ENCODE measurements at places on chromosomes 2 and 18.
A peak's percentile ranks its signal among the peaks of the same experiment; 100 is the strongest.

DNA sequence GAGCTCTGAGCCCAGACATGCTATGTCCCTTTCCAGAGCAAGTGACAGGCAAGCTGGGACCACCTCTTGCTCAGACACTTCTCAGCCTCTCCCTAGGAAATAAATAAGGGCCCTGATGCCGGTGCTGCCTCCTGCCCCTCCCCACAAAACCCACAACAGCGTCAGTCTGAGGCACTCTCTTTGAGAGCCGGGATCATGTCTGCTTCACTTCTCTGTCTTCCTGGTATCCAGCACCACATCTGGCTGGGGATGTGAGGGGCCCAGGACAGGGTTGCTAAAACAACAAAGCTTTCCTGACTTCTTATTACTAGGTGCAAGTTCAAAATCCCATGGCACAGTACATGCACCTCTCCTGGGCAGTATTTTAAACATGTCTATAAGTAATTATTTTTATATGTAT is 103.9 kb upstream of the GLI2 start:
- no peak for DNase-seq

DNA sequence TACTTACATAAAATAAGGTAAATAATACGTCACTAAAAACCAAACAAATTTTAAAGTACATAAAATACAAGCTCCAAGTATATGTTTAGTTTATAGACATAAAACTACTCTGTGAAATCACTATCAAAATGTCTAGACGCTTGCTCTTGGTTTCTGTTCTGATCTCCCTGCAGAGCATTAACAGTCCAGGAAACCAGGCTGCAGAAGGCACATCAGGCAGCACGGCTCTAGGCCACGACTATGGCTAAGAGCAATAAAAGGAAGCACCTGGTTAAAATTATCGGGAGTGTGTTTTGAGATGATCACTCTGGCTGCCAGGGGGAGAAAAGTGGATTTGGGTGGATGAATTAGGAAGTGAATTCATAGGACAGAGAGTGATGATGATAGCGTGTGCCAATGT is 196.0 kb upstream of the SPHKAP start:
- DNase-seq, result peak; percentile 52

GRCh38 chr18:79010802-79011201 is 31.2 kb downstream of the SALL3 start:
- no peak for DNase-seq

DNA sequence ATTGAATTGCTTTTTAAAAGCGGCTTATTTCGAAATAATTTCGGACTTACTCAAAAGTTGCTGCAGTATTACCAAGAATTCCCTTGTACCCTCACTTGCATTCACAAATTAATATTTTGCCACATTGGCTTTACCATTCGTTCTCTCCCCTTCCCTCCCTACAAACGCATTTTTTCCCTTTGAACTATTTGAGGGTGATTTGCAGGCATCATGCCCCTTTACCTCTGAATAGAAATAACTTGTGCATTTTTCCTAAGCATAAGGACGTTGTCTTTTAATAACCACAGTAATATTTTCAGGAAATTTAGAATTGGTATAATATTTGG is 608 bp downstream of the CCDC138 start:
- DNase-seq, result no peak

DNA sequence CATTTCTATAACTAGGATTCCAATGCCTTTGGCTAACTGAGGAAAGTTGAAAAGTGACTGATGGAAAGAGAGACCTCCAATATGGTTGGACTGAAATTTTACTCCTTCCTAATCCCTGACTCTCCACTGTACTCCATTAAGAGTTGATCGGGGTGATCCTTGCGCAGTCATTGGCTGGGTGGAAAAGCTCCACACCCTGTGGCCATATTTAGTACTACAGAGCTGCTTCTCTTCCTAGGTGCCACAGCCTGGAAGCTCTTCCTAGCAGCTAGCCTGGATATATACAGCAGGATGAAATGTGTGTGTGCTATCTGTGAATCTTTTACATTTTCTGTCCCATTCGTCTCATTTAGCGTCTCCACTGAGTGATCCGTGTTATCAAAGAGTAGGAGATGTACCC is 71.2 kb downstream of the MEP1B start:
- no peak for DNase-seq

DNA sequence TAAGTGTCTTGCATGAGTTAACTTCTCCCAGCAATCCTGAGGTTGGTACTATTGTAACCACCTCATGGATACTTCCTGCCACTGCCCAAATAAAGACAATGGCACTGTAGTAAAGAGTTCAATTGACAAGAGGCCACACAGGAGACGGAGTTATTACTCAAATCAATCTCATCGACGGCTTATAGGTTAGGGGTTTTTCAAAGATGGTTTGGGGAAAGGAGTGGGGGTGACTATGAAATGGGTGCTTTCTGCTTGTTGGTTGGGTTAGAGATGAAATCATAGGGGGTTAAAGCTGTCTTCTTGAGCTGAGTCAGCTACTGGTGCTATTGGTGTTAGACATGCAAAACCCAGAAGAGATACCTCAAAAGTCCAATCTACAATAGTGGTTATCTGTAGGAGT is 1258.0 kb upstream of the ZEB2 start:
- no peak for DNase-seq

- no peak for DNase-seq
These were observed 359.9 kb downstream of the TNS1 start for GRCh38 chr2:217642944-217643343.

DNA sequence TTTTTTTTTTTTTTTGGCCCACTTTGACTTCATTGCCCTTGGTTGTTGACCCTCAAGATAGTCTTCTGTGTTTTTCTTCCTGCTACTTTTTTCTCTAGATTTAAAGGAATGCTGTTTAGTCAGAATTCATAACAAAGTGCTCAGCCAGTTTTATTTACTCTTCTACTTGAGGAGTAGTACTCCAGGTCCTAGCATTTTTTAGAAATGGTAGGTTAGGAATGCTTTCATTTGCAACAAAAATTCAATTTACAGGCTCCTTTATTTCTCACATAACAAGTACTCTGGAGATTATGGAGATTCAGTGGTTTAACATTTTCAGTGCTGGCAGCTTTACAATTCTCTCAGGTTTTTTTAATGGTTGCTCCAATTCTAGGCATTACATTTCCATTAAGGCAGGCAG is 58.2 kb downstream of the KIAA1328 start:
- DNase-seq, result no peak

DNA sequence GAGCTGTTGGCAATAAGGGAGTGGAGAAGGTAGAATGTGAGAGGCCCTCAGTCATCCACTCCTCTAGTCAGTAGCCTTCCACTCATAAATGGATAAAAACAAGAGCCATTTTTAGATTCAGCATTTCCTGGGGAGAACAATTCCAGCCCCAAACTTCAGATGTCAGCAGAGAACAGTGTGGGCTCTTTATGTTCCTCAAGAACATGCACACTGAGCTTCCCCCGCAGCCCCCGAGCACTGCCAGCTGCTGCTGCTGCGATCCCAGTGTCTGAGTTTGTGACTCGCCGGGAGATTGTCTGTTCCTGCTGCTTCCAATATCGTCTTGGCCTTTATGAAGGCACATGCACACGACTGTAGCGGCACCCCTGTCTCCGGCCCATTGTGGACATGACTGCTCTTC is 143.7 kb upstream of the CTNNA2 start:
- DNase-seq, result no peak

DNA sequence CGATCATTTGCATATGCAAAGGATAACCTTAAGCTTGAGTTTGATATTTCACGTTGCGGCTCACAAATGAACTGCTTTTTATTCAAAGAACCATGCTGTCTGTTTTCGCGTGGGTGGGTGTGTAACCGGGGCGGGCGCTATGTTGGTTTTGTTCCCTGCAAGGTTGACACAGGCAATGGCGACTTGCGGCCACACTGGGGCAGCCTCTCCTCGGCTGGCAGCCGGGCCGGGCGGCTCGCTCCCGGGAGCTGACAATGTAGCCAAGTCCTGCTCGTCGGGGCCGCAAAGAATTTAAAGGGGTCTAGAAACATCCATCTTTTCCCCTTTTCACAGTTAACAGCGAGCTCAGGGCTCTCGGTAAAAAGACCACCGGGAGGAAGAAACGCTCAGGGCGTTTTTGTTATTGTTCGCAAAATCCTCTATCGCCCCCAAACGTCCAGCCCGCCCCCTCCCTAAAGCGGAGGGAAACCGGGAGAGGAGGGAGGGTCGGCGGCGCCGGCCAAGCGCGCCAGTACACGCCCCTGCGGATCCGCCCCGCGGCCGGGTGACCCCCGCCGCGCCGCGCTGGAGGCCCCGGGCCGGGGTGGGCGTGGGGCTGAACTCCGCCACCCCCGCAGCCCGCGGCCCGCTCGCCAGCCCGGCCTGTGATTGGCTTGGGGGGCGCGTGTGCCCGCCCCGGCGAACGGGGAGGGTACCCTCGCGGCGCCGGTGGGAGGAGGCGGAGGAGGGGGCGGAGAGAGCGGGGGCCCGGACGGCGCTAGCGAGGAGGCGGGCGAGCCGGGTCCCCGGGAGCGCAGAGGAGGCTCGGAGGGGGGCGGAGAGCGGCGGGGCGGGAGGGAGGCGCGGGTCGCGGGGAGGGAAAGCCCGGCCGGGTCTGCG is at the start of gene NEDD4L:
NEDD4L (plus strand) TSS at position 736 of the 879 bp plus-strand sequence. CDS start 435 bp downstream, outside the sequence.
- DNase-seq, result peak; percentile 93

GRCh38 chr2:174011796-174012195 is 46.6 kb upstream of the SP3 start:
- DNase-seq, result no peak

DNA sequence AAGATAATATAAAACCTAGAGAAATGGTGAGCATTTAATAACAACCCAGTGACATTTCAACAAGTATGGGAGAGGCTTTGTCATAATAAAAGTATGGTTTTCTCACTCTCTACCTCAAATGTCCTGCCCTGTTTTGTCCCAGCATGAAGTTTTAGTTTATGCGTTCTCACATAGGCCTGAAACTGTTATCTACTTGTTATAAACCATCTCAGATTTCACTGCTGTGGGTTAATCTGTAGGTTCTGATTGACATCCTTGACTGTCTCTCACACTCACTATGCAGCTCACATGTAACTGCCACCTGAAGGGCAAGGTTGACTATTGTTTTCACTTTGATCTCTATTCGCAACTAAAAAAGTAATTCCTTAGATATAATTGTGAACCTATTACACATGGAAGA is 44.9 kb downstream of the ZEB2 start:
- no peak for DNase-seq

DNA sequence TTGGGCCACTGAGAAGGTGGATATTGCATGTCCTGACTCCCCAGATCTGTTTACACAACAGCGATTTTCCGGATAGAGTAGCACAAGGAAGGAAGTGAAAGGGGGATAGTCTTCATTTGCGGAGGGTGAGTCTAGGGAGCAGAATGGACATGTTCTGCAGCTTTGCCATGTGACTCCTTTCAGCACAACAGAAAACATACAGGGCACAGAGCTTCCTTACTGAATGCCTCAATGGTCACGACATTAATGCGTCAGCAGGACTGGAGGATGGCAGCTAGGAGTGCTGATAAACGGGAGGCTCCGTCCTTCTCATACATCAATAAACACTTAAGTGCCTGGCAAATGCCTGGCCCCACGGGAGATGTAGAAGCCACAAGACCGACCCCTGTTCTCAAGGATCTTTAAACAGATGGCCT is 163.0 kb downstream of the FAM210A start:
- peak; percentile 14 for DNase-seq

GRCh38 chr18:57301573-57302559 is 50.5 kb upstream of the ST8SIA3 start:
- DNase-seq, result no peak

DNA sequence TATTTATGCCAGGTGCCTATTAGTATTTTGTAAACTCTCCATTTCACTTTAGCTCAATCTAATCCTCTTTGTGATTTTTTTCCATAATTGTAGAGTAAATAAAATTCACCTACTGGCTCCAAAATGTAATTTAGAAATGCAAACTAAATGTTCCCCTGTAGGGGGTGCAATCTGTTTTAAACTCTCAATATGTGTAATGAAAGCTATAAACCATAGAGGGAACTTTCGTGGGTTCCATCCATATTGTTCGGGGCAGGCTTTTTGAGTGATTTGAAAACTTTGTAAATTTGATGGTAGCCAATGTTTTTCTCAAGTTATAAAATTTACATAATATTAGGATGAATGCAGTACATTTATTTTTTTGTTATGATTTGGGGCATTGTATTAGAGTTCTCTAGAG is 49.4 kb downstream of the TSPYL6 start:
- peak; percentile 10 for DNase-seq

DNA sequence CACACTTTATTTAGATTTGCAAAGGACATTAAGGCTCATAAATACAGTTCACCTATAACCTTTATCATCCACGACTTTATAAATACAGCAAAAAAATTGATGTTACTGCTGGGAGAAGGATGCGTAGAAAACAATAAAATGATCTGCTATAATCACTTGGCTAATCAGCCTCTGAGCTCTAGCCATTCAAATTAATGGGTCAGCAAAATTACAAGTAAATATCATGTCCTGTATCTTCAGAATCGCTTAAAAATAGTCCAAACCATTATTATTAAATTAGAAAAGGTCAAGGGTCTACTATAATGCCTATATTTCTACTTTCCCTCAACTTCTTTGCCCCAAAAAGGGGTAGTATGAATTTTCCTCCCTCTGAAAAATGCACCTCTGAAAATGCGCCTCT is 40.3 kb downstream of the OLA1 start:
- DNase-seq, result no peak

DNA sequence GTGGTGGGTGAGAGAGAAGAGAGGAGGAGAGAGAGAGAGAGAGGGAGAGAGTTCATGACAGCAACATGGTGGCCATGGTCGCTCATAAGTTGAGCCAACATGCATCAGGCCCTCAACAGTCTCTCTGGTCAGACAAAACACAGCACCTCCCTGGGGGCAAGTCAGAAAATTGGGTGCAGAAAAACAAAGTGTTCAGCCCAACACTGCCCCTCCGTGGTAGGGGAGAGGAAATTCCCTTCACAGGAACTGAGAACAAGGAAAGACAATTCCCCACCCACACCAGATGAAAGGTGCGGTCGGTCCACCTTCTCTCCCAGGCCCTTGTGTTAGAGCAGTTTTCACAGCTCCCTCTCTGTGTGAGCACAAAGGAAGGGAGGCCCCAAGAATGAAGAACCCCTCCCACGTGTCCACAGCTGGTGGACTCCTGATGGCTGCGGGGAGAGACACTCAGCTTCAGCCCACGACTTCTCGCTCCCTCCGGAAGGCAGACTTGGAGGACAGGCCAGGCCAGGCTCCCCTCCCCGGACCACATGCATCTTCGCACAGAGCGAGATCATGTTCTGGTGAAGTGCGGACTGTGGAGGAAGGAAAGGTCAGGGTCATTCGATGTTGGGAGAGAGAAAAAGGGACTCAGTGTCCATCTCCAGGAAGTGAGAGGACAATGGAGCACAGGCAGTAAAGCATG is 181.7 kb downstream of the ANAPC1 start:
- DNase-seq, result peak; percentile 6

DNA sequence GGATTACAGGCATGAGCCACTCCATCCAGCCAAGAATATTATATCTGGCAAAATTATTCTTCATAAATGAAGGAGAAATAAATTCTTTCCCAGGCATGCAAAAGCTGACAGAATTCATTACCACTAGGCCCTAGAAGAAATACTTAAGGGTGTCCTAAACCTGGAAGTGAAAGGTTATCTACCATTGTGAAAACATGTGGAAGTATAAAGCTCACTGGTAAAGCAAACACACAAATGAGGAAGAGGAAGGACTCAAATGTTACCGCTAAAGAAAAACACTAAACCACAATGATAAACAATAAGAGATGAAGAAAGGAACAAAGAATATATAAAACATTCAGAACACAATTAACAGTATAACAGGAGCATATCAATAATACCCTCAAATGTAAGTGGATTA is 171.8 kb downstream of the CAMKMT start:
- DNase-seq, result no peak
